Memory B cell (primary cell): ENCODE measurements at places on chromosomes 5 and 9.

DNA sequence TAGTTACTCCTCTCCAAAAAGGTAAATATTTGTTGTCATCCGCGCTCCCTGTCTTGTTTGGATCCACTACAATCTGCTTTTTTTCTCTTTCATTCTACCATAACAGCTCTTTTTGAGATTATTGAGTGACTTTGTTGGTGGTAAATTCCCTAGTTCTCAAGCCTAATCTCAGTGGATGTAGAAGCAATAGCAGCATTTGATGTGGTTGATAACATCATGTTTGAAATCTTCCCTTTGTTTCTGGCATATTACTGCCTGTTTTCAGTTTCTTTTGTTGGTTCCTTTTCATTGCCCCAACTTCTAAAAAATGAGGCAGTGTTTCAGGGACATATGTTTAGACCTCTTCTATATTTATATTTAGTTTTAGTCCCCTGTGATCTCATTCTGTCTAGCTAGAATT lies 8.9 kb downstream of the CDC42SE2 start:
- DNase-seq, result no peak

DNA sequence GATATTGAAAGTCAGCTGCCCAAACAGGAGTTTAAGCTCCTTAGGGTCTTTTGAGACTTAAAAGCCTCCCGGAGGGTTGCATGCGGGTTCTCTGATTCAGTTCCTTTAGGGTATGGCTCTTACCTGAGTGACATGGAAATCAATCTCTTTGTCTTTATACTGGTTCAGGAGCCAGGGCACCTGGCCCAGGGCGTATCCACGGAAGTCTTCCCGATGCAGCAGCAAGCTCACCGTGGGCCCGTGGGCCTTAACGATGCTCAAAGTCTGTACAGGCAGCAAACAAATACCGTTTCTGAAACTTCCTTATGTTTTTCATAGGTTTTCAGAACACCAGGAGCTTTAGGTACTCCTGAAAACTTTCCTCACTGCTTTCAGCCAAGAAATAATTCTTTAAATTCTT lies 13.2 kb downstream of the MROH2B start:
- no peak for DNase-seq

DNA sequence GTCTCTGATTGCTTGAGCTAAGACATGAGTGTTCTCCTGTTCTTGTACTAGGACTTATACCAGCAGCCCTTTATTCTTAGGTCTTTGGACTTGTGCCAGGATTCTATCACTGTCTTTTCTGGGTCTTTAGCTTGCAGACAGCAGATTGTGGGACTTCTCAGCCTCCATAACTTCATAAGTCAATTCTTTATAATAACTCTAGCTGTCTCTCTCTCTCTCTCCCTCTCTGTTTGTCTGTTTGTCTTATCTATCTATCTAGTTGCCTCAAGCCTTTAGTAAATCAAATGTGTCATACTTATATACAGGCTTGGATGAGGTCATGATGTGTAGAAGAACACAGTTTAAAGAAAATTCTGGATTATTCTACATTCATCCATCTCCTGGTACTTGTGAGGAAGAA lies 11.5 kb upstream of the ANKRD55 start:
- DNase-seq, result no peak

- no peak for DNase-seq
Observed at GRCh38 chr5:154205441-154206117, 15.0 kb downstream of the GALNT10 start.

- DNase-seq, result no peak
Observed at GRCh38 chr9:33393581-33393980, 8.8 kb downstream of the AQP7 start.
